ENCODE measurements at places on chromosomes 6 and 20. TPM values are rescaled to one million over a fixed set of nuclear protein-coding genes. Genes with fewer than 3 reads are reported as not detected.

TNNC2 gene
- not detected for total RNA-seq

PCSK2 gene
- not detected for total RNA-seq

HLA-DRB5 gene
- not detected for total RNA-seq

SLC17A1 gene
- total RNA-seq = not detected

FAM184A gene
- 18.5 TPM for total RNA-seq

SAMD3 gene
- total RNA-seq = 4.6 TPM

KCNK17 gene
- not detected for total RNA-seq

CGA gene
- not detected for total RNA-seq

NANP gene
- total RNA-seq = 4.3 TPM

CCN2 gene
- total RNA-seq = not detected

- DNase-seq = no peak
Observed at GRCh38 chr6:111669326-111669725, 63.6 kb upstream of the TRAF3IP2 start.

GRCh38 chr6:48541649-48542048, 430.7 kb upstream of the PTCHD4 start:
- no peak for DNase-seq

DNA sequence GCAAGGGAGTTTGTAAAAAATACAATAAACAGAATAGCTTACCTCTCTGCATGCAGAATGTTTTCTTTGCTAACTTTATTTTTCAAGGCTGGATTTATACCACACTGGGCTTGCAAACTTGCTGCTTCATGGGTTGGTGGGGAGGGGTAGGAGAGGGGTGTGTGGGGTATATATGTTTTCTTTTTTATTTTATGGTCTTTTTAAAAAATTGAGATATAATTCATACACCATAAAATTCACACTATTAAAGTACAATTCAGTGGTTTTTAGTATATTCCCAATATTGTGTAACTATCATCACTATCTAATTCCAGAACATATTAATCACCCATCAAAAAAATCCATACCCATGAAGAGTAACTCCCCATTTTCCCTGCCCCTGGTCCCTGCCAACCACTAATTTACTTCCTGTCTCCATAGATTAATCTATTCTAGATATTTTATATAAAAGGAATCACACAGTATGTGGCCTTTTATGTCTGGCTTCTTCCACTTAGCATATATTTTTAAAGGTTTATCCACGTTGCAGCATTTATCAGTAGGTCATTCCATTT, 14.3 kb upstream of the TRPC4AP start:
- no peak for DNase-seq

DNA sequence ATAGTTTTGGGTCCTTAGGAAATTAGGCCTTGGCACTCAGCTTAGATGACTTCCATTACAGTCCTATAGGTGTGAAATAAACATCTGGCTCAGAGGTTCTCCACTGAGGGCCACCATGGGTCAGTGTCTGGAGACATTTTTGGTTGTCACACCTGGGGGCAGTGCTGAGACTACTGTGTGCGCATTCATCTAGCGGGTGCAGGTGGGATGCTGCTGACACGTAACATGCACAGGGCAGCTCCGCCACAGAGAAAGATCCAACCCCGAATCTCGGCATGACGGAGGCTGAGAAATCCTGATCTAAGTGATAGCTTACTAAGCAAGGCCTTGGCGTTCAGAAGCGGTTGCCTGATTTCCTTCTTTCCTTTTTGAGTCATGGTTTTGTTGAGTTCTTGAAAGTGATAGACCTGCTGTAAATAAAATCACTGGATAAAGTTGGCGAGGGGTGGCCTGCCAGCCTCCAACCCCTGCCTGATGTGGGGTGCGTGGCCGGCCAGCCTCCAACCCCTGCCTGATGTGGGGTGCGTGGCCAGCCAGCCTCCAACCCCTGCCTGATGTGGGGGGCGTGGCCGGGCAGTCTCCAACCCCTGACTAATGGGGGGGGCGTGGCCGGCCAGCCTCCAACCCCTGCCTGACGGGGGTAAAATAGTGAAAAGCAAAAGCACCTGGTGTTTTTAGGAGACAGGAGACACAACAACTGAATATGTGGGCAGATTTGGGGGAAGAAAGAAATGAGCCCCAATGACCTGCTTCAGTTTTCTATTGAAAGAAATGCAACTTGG, 158.1 kb downstream of the CDH26 start:
- no peak for DNase-seq

GRCh38 chr6:157407646-157408045, 26.7 kb downstream of the ZDHHC14 start:
- no peak for DNase-seq

DNA sequence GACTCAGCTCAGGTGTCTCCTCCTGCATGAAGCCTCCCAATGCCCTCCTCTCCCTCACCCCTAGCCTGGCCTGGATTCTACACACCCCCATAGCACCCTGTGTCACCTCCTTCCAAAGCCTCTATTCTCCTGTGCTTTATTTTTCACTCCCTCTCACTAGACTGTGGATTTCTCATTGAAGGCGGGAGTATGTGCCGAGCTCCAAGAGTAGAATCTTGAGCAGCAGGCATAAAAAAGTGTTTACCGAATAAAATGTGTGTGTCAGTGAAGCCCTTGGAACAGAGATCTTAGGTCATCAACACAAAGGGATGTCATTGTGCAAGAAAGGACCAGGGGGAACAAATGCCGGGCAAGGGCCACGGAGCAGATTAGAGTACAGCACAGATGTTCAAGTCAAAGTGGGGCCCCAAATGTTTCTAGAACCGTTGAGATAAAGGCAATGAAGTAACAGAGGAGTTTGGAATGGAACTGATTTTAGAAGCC, 106.1 kb upstream of the TMEM170B start:
- no peak for DNase-seq

DNA sequence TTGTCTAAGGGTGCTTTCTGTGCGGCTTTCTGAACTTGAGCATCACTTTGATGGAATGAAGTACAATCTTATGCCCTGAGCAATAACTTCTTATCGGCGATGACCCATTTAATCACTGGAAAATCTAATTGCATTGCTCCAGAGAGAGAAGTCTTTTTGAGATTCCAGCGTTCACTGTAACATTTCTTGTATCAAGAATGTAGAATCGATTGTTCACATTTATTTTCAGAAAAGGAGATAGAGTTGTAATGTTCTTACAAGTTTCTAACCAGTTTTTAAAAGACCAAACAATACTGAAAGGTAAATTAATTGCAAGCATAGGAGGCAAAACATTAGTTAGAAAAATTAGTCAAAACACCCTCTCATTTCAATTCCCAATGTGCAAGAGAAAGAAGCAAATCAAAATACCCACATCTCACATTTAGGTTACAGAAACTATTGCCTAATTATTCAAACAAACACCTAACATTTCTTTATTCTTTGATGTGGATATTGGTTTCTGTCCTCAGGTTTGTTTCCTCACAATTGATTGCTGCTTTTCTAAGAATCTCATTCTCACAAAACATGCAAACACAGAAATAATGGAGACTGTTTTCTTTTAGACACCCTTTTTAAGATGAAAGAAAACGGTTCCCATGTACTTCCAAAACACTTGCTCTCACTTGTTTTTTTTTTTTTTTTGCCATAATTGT, 14.8 kb upstream of the PRDM13 start:
- no peak for DNase-seq

GRCh38 chr20:31923388-31924331, 28.2 kb downstream of the PDRG1 start:
- DNase-seq = no peak

- no peak for DNase-seq
Observed at GRCh38 chr20:11443382-11444119, 474.1 kb upstream of the BTBD3 start.

- no peak for DNase-seq
Observed at GRCh38 chr6:163384510-163384909, 30.0 kb upstream of the QKI start.

DNA sequence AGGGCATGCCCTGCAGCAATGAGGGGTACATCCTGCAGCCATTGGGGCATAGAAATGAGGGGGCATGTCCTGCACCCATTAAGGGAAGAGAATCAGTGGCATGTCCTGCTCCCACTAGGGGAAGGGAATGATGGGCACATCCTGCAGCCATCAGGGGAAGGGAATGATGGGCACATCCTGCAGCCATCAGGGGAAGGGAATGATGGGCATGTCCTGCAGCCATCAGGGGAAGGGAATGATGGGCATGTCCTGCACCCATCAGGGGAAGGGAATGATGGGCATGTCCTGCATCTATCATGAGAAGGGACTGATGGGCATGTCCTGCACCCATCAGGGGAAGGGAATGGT, 49.7 kb downstream of the PSMB1 start:
- no peak for DNase-seq

- no peak for DNase-seq
Observed at GRCh38 chr6:137282254-137282653, 63.1 kb upstream of the IFNGR1 start.

GRCh38 chr20:1415667-1416468, 23.0 kb upstream of the FKBP1A start:
- DNase-seq = peak; percentile 17

GRCh38 chr6:164039954-164040375, 625.4 kb downstream of the QKI start:
- peak; percentile 16 for DNase-seq

GRCh38 chr6:74480561-74480960, 725.3 kb downstream of the COL12A1 start:
- no peak for DNase-seq

DNA sequence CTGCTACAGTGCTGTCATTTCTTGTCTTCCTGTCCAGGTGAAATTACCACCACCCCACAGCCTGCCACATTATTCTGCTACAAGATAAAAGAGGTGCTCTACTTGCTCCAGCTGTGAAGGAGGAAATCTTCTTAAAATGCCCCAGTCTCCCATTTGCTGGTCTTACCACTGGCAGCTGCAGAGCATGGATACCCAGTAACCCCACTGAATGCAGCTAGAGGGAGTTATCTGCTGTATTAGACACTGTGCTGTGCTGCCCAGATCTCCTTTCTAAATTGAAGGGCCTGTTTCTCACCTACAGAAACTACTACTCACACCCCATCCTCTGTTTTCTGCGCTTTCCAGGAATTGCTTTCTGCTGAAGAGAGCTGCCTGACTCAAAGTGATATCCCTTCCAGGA, 517.8 kb downstream of the PKHD1 start:
- no peak for DNase-seq

GRCh38 chr6:154356113-154356512, 490 bp downstream of the IPCEF1 start:
- DNase-seq = no peak
